Globus pallidus (tissue), 1 donor: ENCODE measurements at places on chromosomes 1 and 21.

DNA sequence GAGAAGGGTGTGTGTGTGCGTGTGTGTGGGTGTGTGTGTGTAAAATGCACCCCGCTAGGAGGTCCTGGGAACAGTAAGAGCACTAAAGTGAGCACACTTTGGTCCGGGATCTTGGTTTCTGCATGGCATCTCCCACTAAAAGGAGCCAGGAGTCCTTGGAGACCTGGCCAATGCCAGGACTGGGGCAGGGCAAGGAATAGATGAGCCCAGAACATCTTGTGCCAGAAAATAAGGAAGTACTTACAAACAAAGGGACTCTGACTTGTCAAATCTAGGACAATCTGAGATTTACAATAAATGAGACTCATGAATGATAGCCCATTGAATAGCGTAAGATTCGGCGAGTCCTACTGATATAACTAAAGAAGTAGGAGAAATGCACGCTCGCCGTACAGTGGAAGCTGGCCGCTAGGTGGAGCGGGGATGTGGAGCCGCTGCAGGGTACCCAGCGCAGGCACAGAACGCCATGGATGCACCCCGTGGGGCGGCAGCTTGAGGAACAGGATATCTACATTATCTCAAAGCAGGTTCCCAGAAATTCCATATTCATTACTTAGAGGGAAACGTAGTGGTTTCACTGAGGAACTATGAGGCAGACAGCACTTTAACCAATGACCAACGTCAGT, 7.1 kb downstream of the SLC37A1 start:
- DNase-seq: no peak

GRCh38 chr1:180231506-180231921, 1.4 kb downstream of the LHX4 start:
- no peak for DNase-seq

GRCh38 chr1:184158896-184159681, 107.6 kb downstream of the TSEN15 start:
- DNase-seq: no peak

- no peak for DNase-seq
Observed at GRCh38 chr1:243447347-243447746, 191.5 kb downstream of the SDCCAG8 start.

DNA sequence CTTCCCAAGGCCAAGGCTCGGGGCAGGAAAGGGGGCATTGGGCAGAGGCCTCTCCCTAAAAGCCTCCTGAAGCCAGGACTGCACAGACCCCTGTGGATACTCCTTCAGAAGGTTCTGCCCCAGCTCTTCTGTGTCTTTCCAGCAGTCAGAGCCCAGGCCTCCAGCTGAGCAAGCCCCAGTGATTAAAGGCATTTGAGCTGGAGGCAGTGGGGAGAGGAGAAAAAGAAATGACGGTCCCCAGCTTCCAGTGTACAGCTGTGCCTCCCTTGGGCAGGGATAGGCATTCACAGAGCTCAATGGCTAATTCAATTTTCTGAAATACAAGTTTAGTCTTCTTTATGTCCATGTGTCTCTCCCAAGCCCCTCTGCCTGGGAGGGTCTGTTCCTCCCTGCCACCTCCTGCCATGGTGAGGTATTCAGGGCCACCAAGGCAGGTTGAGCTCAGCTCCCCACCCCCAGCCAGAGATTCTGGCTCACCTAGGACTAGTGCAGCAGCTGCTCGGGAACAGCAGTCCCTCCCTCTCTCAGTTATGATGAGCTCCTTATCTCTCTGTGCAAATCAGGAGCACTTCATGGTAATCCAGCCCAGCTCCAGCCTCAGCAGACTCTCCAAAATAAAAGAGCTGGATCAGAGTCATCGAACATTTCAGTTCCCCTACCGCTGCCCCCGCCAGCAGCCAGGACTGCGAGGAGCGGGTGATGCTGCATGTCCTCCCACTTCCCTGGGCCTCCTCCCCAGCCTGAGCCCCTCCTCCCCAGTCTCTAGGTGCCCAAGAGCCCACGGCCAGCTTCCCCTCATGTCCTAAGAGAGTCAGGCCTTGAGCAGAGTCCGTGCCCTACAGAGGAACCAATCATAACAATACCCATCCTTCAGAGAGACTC, 208.4 kb upstream of the ZC3H12A start:
- DNase-seq: no peak

GRCh38 chr1:167648978-167649744, 19.1 kb downstream of the RCSD1 start:
- no peak for DNase-seq

DNA sequence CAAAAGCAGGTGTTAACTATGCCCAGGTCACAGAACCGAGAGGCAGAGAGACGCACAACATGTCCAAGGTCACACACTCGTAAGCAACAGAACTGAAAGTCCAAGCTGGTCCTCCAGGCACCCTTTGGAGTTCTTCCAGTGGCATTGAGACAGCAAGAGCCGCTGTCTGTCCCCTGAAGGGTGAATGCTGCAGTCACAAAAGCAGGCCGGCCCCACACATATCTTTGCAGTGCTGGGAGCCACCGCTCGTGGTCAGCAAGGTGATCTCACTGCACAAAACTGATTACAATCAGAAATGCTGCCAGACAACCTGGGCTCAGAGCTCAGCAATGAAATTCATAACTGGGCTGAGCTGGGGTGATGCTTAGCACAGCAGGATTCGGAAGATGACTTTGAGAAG, 47.4 kb upstream of the RAB4A start:
- DNase-seq: no peak

DNA sequence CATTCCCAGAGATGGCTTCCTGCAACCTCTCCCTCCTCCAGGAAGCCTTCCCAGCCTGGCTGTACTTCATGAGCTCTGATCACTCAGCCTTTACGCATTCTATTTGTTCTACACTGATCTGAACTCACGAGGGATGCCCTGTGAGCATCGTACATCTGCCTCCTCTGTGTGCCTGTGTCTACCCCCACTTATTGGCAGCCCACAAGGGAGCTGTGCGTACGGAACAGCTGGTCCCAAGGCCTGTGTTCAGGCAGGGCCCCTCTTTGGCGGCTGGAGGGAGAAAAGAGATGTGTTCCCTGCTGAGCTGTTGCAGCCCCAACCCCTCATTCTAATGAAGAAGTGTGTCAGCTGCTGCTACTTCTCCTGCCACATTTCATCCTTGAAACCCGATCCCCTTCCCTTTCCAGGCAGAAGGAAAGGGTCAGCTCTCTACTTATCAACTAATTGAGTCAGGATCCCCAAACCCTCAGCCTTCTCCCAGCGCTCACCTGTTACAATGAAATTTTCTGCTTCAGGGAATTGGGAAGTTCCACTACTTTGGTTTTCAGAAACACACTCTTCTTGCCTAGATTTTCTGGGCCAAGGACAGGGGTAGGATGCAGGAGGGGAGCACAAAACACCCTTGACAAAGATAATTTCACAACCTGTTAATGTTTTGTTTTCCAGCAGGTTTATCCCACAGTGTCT, 3.2 kb downstream of the INKA2 start:
- DNase-seq: no peak

DNA sequence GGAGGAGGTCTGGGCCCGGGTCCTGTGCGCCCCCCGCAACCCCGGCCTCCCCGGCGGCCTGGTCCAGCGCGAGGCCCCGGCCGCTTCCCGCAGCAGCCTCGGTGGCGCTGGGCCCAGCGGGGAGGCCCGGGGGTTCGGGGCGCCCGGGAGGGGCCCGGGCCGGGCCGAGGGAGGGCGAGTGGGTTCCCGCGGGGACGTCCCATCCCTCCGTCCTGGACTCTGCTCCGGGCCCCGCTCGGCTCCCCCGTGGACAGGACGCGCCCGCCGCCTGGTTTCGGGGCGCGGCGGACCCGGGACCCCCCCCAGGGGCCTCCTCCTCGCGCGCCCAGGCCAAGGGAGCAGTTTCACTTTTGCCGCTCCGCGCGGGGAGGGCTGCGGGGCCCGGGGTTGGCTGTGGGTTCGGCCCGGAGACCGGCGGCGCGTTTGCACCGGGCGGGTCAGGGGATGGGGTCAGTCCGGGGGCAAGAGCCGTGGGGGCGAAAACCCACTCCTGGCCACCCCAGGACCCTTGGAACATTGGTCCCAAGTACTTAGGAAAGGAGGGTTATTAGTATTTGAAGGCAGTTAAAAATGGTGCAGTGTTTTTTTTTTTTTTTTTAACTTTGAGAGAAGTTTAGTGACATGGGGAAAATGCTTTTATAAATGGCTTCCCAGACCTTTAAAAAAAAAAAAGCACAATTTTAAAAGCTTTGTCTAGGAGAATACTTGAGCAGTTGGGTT, 677 bp downstream of the AGPAT3 start:
- DNase-seq: no peak

DNA sequence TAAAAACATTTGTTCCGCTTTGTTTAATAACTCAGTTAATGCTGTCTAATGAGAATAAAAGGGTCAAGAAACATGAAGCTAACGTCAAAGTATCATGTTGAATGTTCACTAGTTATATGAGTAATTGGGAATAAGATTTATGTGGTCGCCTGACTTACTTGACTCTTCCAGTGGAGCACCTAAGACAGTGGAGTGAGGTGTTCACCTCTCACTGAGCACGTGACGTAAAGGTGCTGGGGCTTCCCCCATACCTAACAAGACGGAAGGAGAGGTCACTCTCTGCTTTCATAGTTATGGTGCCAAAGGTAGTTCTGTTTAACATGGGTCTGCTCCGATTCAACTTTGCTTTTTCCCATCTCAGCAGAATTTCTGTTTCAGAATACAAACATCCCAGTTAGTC, 686 bp downstream of the KMO start:
- DNase-seq: no peak

DNA sequence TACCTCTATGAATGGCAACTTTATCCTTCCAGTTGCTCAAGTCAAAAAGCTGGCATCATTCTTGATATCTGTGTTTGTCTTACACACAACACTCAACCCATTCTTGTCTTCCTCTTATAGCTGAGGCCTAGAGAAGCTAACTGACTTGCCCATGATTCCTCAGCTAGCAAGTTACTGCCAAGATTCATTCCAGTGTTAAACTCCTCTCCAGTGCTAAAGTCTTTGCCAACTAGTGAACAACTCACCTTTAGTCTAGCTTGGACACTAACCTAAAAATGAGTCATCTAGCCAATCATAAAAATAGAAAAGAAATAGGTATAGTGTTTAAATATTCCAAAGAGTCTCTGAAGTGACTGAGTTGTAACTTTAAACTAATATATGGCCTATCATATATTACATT, 45.6 kb upstream of the RGS2 start:
- no peak for DNase-seq

GRCh38 chr1:23896491-23896890, 16.7 kb downstream of the CNR2 start:
- no peak for DNase-seq

GRCh38 chr1:45012639-45013278, 705 bp downstream of the UROD start:
- DNase-seq: no peak

DNA sequence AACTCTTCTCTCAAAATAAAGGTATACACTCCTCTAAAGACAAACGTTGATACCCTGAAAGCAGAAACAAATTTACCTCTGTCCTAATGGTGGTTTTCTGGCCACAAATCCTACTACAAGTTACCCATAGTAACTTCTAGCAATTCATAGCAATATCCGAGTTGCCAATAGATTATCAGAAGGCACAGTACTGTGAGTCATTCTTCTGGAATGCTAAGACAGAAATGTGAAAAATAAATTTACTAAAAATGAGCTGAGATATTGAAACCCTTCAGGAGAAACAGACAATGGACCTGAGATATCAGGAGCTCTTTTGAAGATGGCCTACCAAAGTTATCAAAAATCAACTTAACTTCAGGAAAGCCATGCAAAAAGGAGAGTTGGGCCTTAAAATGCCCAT, 715.0 kb upstream of the ADAMTS5 start:
- DNase-seq: no peak

- no peak for DNase-seq
Observed at GRCh38 chr1:23424293-23425192, at the start of gene TCEA3. TSS of gene TCEA3 (minus strand) at chr1:23424748. CDS start at chr1:23424633, 115 bp downstream.

- no peak for DNase-seq
Observed at GRCh38 chr1:9118186-9118585, 10.7 kb downstream of the GPR157 start.

DNA sequence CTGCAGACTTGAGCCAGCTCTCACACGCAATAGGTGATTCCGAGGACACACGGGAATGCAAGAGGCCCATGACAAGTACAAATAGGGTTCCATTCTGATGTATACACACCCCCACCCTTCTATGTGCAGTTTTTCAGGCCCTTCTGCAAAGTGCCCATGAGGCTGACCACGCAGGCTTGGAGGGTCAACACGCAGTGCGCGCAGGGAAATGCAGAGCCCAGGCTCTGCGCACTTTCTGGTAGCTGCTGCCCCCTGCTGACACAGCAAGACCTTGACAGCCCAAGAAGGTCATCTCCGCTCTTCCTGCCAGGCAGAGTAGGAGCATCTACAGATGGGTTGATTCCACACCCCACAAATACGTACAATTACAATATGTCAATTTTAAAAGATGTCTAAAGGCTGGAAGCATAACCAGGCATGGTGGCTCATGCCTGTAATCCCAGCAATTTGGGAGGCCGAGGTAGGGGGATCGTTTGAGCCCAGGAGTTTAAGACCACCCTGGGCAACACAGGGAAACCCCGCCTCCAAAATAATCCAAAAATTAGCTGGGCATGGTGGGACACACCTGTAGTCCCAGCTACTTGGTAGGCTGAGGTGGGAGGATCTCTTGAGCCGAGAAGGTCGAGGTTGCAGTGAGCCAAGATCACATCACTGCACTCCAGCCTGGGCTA, 18.5 kb downstream of the SH3BP5L start:
- peak; percentile 70 for DNase-seq

- DNase-seq: no peak
Observed at GRCh38 chr1:79042117-79042516, 35.6 kb upstream of the ADGRL4 start.

DNA sequence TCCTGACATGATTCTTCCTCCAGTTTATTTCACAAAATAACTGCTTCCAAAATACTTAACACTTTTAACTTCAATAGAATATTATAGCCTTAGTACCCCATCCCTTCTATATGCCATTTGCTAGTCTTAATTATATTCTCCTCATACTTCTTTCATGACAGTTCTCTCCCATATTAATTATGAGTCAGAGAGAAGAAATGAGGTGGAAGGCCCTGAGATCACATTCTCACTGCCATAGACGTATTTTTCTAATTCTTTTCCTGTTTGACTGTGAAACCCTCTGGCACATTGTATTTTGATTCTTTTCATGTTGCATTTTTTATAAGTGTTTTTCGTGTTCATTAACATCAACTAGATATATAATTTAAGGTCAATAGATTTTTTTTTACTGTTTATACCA, 88.4 kb downstream of the GTF2B start:
- no peak for DNase-seq

DNA sequence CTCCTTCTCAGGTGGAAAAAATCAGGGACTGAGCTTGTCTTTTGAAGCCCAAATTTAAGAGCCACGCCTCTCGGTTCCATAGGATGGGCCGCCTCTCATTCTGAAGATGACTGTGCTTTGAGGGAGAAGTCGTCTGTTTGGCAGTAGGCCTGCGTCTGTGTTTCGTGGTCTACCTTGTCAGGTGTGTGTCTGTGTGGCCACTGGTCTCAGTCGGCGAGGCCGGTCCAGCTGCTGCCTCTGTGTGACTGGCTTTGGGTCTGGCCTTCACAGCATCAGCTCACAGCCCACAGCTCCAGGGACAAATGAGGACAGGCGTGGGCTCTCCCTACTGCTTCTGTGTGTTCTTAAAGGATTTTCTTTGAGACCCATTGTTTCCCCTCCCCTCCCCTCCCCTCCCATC, 50.3 kb downstream of the B3GALT5 start:
- DNase-seq: no peak

- DNase-seq: no peak
Observed at GRCh38 chr1:84505493-84506001, 639 bp upstream of the SPATA1 start.

GRCh38 chr1:84570436-84571149, 3.6 kb downstream of the CTBS start:
- no peak for DNase-seq

- peak; percentile 85 for DNase-seq
Observed at GRCh38 chr1:201450721-201451291, 18.2 kb downstream of the PHLDA3 start.

- no peak for DNase-seq
Observed at GRCh38 chr1:43812579-43812978, 105.2 kb downstream of the ST3GAL3 start.
